NCI-H510A (cell line): ENCODE measurements at places on chromosomes 4 and X.

- no peak for DNase-seq
Observed at GRCh38 chr4:105059337-105059736, 87.3 kb upstream of the TET2 start.

GRCh38 chrX:97021680-97022079 is 138.0 kb downstream of the RPA4 start:
- DNase-seq, result no peak

DNA sequence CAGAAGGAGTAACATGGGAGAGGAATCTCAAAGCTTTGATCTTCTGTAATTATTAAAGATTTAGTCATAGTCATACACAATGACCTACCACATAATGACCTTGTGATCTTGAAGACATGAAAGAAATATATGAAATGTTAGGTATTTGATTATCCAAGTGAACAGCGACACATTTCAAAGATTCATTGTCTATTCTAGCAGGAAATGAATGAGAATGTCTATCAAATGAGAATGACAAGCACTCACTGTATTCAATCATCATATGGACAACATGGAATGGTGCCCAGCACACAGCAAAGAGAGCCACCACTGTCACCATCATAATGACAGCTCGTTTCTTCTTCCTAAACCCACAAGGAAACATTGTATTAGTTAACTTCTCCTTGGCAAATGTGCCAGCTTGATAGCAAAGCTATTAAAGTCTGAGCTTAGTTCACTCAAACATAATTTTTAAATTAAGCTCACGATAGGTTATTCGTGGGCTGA is 50.6 kb downstream of the QRFPR start:
- DNase-seq, result no peak

- no peak for DNase-seq
Observed at GRCh38 chrX:115259238-115259875, 25.5 kb upstream of the LRCH2 start.

- DNase-seq, result no peak
Observed at GRCh38 chr4:89929425-89930159, 34.9 kb downstream of the MMRN1 start.

DNA sequence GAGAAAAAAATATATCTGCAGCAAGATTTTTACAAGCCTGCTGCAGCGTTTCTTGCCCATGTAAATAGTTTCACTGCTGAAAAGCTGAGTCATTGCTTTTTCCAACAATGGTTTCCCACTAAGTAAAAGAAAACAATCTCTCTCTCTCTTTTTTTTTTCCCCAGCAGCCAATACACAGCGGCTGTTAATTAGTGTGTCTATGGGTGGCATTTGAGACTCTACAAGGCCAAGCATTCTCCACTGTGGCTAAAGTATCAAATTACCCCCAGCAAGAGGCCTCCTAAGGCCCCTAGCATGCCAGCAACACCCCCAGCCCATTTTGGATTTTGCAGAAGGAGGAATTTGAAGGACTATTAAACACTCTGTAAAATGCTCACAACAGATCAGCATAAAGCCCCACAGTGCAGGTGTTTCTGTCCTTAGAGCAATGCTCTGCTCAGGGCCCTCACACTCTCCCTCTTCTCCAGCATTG is 837.4 kb downstream of the TRIML1 start:
- DNase-seq, result peak; percentile 64

DNA sequence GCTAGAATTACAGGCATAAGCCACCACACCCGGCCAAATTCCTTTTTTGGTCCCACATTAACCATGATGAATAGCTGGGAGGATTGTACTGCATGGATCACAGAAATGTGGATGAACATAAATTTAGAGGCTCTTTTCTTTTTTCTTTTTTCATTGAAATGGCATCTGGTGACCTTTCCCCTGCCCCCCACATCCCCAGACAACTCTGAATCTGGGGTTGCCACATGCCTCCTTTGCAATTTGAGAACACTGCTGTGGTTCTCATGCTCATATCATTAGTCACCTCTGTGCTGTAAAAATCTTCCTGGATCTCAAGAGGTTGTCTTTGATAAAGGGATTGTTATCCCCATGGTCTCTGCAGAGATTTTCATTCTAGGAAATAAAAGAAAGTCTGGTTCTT is 22.8 kb upstream of the FMR1NB start:
- DNase-seq, result no peak

GRCh38 chr4:147829401-147830101 is 97.7 kb downstream of the ARHGAP10 start:
- no peak for DNase-seq

DNA sequence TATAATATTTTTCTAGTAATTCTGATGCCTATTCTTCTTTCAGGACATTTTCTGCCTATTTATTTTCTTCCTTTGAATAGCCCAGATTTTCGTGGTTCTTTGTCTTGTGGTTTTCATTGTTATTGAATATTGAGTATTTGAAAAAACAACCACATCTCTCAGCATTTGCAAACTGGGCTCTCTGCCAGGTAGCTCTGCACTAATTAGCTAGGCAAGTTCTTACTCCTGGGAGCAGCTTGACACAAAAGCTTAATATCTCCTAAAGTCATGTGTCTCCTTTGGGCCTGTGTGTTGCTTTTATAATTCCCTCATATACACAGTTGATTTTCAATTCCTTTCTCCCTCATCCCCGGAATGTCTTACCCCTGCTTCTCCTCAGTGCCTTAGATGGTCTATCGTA is 413.5 kb upstream of the GRIA3 start:
- no peak for DNase-seq

DNA sequence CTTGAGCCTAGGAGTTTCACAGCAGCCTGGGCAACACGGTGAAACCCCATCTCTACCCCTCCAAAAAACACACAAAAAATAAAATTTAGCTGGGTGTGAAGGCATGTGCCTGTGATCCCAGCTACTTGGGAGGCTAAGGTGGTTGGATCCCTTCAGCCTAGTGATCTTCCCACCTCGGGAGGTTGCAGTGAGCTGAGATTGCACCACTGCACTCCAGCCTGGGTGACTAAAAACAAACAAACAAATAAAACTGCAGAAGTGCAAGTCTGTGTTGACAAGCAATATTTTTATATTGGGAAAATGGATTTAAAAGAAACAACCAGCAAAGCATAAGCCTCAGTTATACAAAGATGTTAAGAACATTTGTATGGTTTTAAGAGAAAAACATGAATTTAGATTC is 46.1 kb downstream of the IGFBP7 start:
- DNase-seq, result no peak

DNA sequence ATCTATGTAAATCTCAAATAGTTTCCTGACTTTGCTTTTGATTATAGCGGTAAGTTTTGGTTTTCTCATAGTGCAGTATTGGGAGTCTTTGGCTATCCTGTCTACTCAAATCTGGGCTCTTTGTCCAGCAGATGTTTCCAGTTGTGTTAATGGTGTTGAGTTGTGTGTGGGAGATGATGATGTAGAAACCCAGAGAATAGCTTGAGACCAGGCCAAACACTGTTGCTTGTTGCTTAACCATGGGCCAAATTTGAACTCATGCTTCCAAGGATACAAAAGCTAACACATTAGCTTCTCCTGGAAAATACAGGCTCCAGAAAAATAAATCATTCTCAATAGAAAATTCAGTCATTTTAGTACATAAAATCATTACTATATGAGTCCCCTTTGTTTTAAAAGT is 82.6 kb upstream of the GYPA start:
- DNase-seq, result no peak

- DNase-seq, result no peak
Observed at GRCh38 chr4:20418861-20419451, 167.3 kb downstream of the SLIT2 start.

GRCh38 chr4:126124818-126125217 is 810.1 kb downstream of the FAT4 start:
- no peak for DNase-seq

- DNase-seq, result peak; percentile 65
Observed at GRCh38 chr4:87559090-87559837, 30.1 kb upstream of the SPARCL1 start.

DNA sequence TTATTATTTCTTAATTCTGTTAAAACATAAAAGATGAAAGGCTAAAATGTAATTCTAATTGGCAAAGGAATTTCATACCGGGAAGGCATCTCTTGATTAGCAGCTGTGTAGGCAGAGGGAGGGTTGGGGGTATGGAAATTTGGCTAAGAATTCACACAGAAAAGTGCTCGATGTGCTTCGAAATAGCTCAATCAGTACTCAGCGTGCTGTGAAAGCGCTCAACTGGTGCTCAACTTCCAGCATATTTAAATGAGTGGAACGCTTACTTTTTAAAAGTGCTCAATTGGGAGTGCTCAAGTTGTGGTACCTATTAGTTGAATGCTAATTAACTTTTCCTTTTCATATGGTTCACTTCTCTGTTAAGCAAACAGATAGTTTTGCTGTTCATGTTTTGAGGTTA is 695.9 kb upstream of the ATOH1 start:
- no peak for DNase-seq

DNA sequence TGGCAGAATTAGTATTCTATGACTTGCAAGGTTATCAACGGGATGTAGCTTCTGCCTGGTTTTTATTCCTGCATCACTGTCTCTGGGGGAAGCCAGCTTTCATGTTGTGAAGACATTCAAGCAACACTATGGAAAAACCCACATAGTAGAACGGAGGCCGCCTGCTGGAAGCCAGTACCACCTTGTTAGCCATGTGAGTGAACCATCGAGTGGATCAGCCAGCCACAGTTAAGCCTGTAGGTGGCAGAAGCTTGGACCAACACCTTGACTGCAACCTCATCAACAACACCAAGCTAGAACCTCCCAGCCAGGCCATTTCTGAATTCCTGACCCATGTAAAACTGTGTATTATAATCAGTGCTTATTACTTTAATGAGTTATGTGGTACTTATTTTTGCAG is 538.2 kb downstream of the KCNIP4 start:
- no peak for DNase-seq

GRCh38 chrX:16440446-16440845 is 209.5 kb upstream of the S100G start:
- no peak for DNase-seq

- no peak for DNase-seq
Observed at GRCh38 chr4:124431653-124432192, 280.8 kb downstream of the ANKRD50 start.

DNA sequence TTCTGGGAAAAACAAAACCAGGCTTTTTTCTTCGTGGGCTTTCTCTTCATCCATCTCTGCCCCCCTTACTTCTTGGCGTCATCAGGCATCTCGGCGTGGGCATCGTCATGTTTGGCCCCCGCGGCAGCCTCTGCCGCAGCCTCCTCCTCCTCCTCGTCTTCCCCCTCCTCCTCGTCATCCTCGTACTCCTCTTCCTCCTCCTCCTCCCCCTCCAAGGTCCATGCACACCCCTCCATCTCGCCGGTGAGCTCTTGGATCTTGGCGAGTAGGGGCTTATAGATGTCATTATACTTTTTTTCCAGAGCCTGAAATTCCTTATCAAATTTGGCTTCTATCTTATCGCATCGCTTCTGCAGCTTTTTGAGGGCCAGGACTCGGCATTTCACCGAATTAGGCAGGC is 488 bp downstream of the NAP1L5 start:
- DNase-seq, result no peak

DNA sequence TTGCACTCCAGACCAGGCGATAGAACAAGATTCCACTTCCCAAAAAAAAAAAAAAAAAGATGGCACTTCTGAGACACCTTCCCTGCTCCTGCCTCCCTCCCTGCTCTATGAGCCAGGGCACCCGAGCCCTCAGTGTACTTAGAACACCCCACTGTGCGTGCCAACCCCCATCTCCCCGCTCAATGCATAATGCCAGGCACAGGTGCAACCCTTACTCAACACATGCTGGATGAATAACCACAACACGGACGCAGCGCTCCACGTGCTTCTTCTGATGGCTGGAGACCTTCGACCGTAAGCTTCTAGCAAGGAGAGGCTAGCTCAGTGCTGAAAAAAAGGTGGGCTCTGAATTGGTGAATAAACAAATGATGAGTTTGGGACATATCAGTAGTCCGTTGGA is 19.9 kb upstream of the IRAK1 start:
- no peak for DNase-seq

- no peak for DNase-seq
Observed at GRCh38 chrX:78769946-78770345, 22.4 kb downstream of the LPAR4 start.

GRCh38 chr4:139131209-139131870 is 45.7 kb downstream of the ELF2 start:
- no peak for DNase-seq

- no peak for DNase-seq
Observed at GRCh38 chr4:99712530-99712929, 54.9 kb upstream of the C4orf54 start.

DNA sequence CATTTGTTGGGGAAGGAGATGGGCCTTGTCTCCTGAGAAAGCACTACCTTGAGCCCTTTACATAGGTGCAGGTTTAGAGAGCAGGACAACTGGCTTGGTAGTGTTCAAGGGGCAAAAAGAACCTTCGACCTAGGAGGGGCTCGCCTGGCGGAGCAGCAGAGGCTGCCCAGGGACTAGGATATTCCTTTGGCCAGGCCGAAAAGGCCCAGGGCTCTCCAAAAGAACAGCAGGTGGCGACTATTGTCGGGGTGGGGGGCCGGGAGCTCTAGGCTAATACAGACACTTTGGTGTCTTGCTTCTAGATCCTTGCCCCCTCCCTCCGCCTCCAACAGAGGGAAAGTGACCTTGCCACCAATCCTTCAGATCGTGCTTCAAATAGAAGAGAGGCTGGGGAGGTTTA is 7.1 kb upstream of the POU3F4 start:
- no peak for DNase-seq

- no peak for DNase-seq
Observed at GRCh38 chr4:188854436-188854835, 715.2 kb downstream of the TRIML1 start.

DNA sequence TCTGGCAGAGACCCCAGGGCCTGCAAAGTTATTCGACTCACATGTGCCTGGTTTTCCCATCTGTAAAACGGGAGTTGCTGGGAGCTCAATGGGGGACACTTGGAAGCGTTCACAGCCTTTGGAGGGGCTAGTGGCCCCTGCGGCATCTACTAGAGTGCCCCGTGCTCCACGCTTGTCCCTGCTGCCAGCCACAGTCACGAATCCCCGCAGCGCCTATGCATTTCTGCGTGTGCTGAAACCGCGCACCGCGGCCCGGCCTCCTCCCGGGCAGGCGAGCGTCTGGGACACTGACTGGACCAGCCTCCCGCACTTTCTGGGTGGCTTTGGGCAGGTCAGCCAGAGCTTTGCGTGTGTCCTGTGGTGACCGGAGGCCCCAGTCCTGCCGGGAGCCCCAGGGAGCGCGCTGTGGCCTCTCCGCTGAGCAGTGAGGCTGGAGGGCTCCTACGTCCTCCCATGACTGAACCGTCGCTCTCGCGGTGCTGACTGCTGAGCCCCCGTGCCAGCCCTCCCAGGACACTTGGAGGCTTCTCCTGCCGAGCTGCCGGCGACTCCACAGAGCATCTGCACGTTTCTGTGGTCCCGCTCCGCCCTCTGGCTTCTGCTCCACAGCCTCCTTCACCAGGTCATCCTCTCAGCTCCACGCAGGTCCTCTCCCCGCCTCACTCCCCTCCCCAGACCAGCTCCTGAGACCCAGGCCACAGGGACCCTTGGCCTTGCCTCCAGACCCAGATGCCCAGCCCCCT is 36.3 kb downstream of the PIGG start:
- no peak for DNase-seq

- DNase-seq, result no peak
Observed at GRCh38 chrX:113212052-113212451, 371.4 kb upstream of the AMOT start.

GRCh38 chrX:49278081-49278480 is 8.5 kb downstream of the PPP1R3F start:
- DNase-seq, result no peak

- no peak for DNase-seq
Observed at GRCh38 chr4:78809928-78810835, 34.0 kb downstream of the BMP2K start.

GRCh38 chr4:124432500-124432899 is 280.0 kb downstream of the ANKRD50 start:
- no peak for DNase-seq
